Fibroblast of upper back skin (primary cell): ENCODE measurements at places on chromosomes 16 and 17.
A peak's percentile ranks its signal among the peaks of the same experiment; 100 is the strongest.

DNA sequence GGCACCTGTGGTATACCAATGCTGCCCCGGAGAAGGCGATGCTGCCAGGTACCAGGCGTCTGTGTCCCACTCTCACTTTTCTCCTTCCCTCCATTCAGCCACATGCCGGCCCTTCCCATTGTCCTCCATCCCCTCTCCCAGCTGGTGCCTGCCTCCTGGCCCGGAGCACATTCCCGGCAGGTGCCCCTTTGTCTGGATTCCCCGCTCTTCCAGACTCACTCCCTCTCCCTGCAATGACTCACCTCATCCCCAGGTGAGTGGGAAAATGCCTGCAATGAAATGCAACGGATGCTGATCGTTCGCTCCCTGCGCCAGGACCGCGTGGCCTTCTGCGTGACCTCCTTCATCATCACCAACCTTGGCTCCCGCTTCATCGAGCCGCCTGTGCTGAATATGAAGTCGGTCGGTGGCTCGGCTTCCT is 10.4 kb upstream of the KDM6B start:
- DNase-seq = no peak

GRCh38 chr16:29151317-29151716 is 166.5 kb downstream of the LAT start:
- DNase-seq = no peak

DNA sequence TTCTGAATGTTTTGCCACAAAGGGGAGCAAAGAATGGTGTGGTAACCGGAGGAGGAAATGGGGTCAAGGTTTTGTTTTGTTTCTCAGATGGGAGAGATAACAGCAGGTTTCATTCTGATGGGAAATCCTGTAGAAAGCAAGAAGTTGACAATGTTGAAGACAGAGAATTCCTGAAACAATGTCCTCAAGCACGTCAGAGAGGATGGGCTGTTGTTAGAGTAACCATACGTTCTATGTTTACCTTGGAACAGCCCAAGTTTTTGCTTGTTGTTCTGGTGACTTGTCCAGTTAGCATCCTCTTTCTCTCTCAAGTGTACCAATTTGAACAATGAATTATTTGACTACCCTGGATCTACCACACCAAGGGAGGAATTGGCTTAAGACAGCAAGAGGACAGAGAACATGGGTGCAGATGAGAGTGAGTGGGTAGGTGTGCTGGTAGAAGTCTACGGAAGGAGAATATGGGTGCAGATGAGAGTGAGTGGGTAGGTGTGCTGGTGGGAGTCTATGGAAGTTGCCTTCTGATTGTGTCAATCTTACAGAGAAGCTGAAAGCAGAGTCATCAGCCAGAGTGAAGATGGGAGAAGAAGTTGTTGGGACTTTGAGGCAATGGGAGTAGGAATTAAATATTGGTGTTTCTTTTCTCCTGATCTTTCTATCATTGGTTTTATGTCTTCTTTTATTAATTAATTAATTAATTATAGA is 14.8 kb upstream of the NSRP1 start:
- DNase-seq = no peak

- DNase-seq = peak; percentile 82
These were observed 4.1 kb downstream of the NXN start for GRCh38 chr17:975371-975915.

- no peak for DNase-seq
These were observed 32.4 kb downstream of the WIPI1 start for GRCh38 chr17:68424861-68425260.

- peak; percentile 41 for DNase-seq
These were observed 5.1 kb downstream of the CDR2 start for GRCh38 chr16:22369221-22369811.

- DNase-seq = no peak
These were observed 4.8 kb downstream of the HSPB9 start for GRCh38 chr17:42127414-42127813.

- DNase-seq = peak; percentile 78
These were observed 157.1 kb downstream of the RGS9 start for GRCh38 chr17:65294181-65294719.
